ENCODE measurements at places on chromosomes 3 and 15.
A peak's percentile ranks its signal among the peaks of the same experiment; 100 is the strongest.

DNA sequence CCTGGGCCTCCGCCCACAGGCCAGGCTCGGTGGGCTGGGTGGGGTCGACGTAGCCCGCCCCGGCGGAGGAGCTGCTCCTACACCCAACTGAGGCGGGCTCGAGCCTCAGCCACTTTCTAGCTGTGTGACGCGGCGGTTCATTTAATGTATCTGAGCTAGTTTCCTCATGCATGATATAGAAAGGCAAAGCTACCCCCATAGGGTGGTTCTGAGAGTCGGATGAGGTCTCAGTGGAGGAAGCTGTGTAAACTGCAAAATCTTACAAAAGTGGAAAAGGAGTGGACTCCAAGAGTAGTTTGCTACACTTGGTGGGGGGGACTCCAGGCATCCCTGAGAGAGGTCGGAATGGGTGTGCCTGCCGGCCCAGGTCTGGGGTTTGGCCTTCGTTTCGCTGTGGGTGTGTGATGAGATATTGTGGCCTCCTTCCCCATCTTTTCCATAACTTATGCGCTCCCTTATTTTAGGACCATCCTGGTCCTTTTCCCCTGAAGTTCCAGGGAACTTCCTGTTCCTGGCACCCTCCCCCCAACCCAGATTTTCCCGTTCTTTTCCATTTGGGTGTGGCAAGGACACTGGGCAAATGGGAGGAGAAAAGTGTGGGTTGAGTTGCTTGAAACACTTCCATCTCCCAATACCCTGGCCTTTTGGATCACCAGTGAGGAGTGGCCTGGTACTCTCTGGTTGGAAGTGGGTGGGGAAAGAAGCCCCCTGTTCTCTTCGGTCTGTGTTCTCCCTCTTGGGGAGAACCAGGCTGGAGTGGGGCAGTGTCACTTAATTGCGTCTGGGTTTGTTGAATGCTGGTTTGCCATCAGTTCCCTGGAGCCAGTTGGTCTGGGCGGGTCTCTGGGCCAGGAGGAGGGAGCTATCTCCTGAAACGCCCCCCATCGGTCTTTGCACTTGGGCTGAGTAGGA is 1.1 kb downstream of the PDIA5 start:
- peak; percentile 56 for DNase-seq

DNA sequence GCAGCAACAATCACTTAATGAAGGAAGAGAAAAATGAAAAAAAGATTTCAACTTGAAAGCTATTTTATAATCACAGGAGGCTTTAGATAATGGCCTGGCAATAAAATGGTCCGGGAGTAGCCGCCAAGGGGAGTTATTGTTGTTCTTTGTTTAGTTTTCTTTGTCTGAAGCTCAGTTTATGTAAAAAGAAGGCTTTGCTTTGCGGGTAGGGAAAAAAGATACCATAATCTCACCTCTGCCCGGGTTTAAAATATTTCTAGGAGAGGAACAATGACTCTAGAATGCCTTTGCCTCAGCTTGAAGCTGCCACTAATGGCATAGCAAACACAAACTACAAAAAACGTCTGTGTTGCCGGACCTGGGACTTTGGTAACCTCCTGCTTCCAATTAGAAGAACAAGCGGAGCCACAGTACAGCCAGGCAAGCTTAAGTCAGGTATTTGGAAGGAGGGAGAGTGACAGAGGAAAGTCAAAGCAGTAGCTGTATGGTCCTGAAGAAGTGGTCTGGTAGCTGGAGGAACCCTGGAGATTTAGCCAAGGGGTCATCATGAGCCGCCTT is 764.5 kb downstream of the TUSC7 start:
- DNase-seq = no peak

- no peak for DNase-seq
Observed at GRCh38 chr15:31528846-31529245, 202.2 kb downstream of the KLF13 start.

- DNase-seq = no peak
Observed at GRCh38 chr15:61038387-61038786, 190.7 kb downstream of the RORA start.

DNA sequence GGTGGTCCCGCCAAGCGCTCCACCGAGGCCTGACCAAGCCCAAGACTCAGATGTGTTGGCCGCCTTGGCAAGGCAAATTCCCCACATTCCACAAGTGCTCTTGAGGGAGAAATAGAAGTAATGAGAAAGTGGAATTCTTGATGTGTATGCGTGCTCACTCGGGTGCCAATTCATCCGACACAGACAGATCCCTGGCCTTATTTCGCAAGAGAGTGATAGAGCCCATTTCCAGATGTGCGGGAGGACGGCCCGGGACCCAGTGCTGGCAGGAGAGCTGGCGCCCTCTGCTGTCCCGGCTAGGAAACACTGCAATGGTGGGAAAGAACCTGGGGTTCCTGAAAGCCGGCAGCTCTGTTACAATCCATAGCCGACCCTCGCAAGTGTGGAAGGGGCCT is 76.0 kb downstream of the HMG20A start:
- DNase-seq = peak; percentile 84

GRCh38 chr15:37452498-37452897 is 352.1 kb upstream of the MEIS2 start:
- DNase-seq = no peak

GRCh38 chr3:174158674-174159073 is 700.5 kb upstream of the NAALADL2 start:
- DNase-seq = no peak

DNA sequence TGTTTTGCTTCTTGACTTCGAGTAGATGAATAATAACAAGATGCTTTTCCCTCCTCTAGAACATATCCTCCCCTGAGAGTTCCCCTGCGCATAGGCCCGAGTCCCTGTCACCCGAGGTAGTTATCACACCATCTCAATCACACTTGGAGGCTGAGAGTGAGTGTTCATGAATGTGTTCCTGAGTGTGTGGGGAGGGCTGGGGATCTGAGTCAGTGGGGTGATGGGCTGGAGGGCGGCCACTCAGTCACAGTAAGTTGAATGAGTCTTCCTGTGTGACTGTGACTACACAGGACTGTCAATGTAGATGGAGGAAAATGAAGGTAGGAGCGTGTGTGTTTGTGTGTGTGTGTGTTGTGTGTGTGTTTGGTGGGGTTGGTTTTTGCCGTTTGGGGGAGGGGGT is 71.0 kb downstream of the SETD5 start:
- DNase-seq = no peak

DNA sequence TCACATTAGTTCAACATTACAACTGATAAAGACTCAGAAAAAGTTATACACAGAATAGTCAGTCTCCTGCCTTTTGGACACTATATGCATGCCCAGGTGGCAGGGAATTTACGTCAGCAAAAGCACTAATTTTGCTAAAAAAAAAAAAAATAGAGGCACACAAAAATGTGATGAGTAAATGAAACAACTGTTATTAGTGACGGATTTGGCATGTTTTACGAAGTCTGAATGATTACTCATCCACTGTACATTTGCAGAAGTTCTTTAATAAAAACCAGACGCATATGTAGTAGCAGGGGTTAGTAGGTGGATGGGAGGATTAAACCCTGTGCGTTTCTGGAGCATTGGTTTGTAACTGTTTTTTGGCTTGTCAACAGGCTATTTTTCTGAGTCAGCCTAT is 99.0 kb downstream of the MITF start:
- DNase-seq = no peak

GRCh38 chr3:10933021-10933420 is 59.5 kb upstream of the SLC6A1 start:
- no peak for DNase-seq

DNA sequence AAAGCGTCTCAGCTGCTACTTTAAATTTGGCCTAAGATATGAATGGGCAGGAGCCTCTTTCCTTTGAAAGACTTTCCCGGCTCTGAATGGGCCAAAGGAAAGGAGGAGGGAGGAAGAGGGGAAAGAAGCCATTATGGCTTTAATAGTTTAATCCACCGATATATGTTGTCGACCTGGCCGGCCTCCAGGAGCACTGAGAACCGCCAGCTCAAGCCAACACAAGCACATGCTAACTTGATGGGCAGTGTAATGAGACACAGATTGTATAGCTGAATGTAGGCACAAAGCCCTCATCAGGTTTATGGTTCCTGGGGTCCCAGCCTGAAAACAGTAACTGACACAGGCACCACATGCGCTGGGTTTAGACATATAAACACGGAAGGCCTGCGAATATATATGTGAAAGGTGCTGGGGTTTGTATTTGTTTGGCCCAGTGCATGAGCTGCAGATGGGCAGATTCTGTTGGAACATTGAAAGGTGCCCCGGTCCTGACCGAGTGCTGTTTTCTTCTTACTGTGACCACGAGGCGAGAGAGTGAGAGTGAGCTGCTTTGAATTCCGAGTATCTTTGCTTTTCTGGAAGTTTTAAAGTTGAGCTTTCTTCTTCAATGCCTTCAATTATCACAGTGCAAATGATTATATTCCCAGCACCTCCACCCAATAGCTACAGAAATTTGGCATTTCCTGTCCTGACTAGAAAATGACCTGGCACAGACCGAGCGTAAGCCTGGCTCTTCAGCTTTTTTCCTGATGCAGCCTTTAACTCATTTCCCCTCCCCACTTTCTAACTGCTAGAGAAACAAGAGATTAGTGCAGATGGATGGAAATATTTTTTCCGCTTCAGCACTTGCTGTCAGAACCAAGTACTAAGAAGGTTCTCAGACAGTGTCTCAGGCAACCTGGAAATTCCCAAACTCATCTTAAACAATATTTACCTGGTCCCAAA is 267.3 kb downstream of the RORA start:
- no peak for DNase-seq

- DNase-seq = no peak
Observed at GRCh38 chr15:91508633-91509032, 344.9 kb upstream of the SLCO3A1 start.

GRCh38 chr3:128735884-128736283 is 9.9 kb downstream of the RAB7A start:
- DNase-seq = no peak

DNA sequence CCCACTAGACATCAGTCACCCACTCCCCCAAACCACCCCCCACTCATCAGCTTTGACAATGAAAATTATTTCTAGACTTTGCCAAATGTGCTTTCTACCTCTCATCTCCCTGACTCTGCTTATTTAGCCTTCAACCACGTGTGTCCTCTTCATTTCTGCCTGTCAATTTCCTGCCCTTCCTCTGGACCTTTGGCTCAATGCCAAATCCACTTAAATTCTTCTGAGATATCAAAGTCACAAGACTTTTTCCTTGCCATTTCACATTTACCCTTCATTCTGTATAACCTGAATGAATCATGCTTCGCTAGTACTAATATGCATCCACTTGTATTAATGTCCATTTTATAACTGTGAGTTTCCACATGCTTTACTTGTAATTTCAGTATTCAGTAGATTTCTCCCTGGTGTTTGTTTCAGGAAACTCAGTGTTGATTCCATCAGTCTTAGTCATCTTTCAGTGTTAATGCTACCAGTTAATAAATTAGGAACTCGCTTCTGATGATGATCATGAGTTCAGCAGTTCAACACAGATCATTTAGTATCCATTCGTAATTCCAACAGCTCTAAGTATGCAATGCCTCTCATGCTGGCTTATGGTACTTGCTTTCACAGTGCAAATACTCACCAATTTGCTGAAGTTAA is 128.2 kb upstream of the OSTN start:
- no peak for DNase-seq

GRCh38 chr15:38671675-38672254 is 107.2 kb upstream of the RASGRP1 start:
- no peak for DNase-seq

- DNase-seq = peak; percentile 63
Observed at GRCh38 chr3:72336821-72337479, 511.3 kb downstream of the SHQ1 start.

- no peak for DNase-seq
Observed at GRCh38 chr15:85927931-85928537, 133.3 kb upstream of the KLHL25 start.

- DNase-seq = peak; percentile 71
Observed at GRCh38 chr3:14125193-14126016, 553 bp downstream of the TMEM43 start.

DNA sequence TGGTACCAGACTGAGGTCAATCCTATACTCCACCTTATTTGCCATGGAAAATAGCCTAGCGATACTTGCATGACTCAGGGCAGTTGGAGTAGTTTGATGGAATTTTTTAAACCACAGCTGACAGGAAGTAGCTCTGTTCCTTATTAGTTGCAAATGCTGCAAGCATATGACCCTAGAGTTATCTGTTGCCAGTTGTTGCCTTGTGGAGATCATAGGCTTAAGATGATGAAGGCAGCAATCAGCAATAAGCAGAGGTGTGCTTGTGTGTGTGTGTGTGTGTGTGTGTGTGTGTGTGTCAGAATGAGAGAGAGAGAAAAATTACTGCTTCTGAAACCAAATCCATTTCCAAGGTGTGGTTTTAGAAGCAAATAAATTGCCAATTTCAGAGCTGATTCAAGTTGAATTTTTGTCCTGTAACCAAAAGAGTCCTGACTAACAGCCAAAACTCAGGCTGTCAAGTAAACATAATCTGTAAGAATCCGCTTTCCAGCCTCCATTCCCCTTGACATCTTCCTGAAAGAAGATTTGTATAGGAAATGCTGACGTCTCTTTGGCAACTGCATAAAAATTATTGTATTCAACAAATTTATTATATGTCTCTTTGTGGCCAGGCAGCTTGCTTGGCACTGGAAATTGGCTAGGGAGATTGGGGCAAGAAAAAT is 141.2 kb downstream of the SERPINI1 start:
- DNase-seq = no peak

GRCh38 chr15:65300924-65301441 is 3.5 kb upstream of the RNU5B-1 start:
- no peak for DNase-seq

DNA sequence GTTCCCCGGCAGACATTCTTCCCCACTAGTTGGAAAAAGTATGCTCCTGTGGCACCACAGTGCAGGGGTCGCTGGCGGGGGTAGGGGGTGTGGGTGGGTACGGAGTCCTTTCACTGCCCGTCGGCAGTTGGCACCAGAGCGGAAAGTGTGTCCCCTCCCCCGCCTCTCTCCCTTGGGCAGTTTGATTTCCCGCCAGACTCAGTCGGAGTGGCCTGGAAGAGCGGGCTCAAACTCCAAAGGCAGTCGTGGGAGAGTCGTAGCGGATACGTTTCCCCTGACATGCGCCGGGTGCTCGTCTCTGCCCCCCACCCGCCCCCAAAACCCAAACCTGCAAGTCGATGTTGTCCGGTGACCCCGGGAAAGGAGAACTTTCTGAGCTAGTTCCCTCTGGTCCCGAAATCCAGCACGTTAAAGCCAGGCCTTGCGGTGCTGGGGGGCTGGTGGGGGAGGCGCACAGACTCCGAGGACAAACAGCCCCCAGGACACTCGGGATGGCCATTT is 4.4 kb upstream of the FOXB1 start:
- no peak for DNase-seq

GRCh38 chr3:116200956-116201690 is 244.2 kb downstream of the LSAMP start:
- no peak for DNase-seq

- no peak for DNase-seq
Observed at GRCh38 chr15:69906256-69907185, 191.2 kb downstream of the TLE3 start.
